Progenitor cell of endocrine pancreas (in vitro differentiated cells): ENCODE measurements at places on chromosomes 2 and 18. TPM values are rescaled to one million over a fixed set of nuclear protein-coding genes. Genes with fewer than 3 reads are reported as not detected.

Gene IL37
- not detected in 2 replicates for total RNA-seq

Gene ASB18
- not detected in 2 replicates for total RNA-seq

Gene XIRP2
- total RNA-seq = 0.12 and 0.13 TPM in 2 replicates

Gene IL1RN
- total RNA-seq = not detected in 2 replicates

Gene SCYGR1
- total RNA-seq = not detected in 2 replicates

Gene PKDCC
- total RNA-seq = 334 and 335 TPM in 2 replicates

Gene RAB27B
- 13.4 and 15.4 TPM in 2 replicates for total RNA-seq

Gene LONRF2
- 8.4 and 9.2 TPM in 2 replicates for total RNA-seq

Gene MROH2A
- total RNA-seq = not detected in 2 replicates

Gene VIL1
- 281 and 305 TPM in 2 replicates for total RNA-seq

Gene ASNSD1
- total RNA-seq = 38.2 and 38.6 TPM in 2 replicates

Gene FSIP2
- 19.4 and 26.8 TPM in 2 replicates for total RNA-seq

Gene KIF1A
- 132 and 140 TPM in 2 replicates for total RNA-seq

Gene ADRA2B
- total RNA-seq = 0.69 and 0.91 TPM in 2 replicates

Gene C2orf81
- total RNA-seq = 11.3 and 13.4 TPM in 2 replicates

Gene SERPINB4
- not detected in 2 replicates for total RNA-seq

Gene CDKL4
- 1.2 and 2.0 TPM in 2 replicates for total RNA-seq

Gene CNOT9
- 71.0 and 72.3 TPM in 2 replicates for total RNA-seq

Gene EFEMP1
- 37.6 and 43.9 TPM in 2 replicates for total RNA-seq

Gene SLC4A3
- 17.0 and 19.7 TPM in 2 replicates for total RNA-seq

Gene HOXD10
- not detected in 2 replicates for total RNA-seq

Gene EPB41L5
- 75.3 and 77.8 TPM in 2 replicates for total RNA-seq

Gene NTSR2
- total RNA-seq = not detected in 2 replicates

Gene NEMP2
- 10.2 and 13.9 TPM in 2 replicates for total RNA-seq

Gene SCYGR4
- not detected in 2 replicates for total RNA-seq

Gene PLCL1
- 41.1 and 48.3 TPM in 2 replicates for total RNA-seq

Gene CXCR4
- total RNA-seq = 5.9 and 10.4 TPM in 2 replicates
